Activated CD4-positive, alpha-beta memory T cell treated with anti-CD3 and anti-CD28 coated beads for 36 hours (primary cell): ENCODE measurements at places on chromosomes 16 and 17. TPM values are rescaled to one million over a fixed set of nuclear protein-coding genes. Genes with fewer than 3 reads are reported as not detected.

DNA sequence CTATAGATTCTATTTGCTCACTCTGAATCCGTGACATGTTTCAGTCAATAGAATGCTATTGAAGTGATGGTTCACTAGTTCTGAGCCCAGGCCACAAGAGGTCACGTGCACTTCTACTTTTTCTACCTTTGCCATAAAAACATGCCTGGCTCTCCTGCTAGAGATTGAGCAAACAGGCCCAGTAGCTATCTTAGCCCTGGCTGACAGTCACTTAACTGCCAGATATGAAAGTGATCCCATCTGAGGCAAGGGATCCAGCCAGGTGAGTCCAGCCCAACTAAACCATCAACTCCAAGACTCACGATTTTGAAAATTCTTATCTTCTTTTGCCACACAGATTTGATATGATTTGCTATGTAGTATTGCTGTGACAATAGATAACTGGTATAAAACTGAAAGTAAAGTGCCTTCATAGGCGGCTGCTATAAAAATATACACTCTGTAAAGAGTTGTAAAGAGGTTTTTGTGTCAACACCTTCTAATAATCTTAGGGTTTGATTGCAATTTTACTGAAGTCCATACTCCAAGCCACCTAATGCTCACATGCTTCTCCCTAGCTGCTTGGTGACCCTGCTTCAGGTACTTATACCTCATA, 937.7 kb upstream of the SOX9 start:
- no peak for DNase-seq

The P2RX5 gene
- 43.2 TPM for total RNA-seq

The C17orf67 gene
- total RNA-seq, result 3.9 TPM

The IGF2BP1 gene
- 0.29 TPM for total RNA-seq

The C16orf74 gene
- not detected for total RNA-seq

The TMEM114 gene
- not detected for total RNA-seq

DNA sequence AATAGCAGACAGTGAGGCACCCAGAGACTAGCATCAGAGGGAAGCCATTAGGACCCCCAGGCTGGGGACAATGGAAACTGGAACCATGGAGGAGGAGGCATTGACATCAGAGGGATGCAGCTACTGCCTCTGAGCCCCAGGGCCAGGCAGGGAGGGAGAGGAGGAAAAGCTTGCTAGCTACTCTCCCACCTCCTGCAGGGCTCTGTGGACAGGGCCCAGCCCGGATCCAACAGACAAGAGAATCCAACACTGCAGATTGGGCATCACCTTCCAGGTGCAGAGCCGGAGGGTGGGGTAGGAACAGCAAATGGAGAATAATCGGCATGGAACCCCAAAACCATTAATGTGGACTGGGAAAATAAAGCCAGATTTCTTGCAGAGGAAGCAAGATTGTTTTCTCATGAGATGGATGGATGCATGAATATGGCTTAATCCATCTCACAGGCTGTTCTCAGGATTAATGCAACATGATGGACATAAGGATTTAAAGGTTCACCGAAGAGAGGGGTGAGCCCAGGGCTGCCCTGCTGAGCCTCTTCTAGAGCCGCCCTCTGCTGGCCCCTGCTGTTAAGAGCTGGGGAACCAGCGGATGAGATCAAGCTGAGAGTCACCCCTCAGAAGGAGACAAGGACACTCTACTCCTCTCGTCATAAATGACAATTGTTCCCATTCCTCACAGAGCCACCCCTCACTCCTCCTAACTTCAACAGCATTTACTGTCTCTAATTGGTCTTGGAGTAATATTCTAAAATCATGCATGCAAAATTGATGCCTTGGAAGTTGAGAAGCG, 48.8 kb downstream of the DNAH3 start:
- peak; percentile 24 for DNase-seq

DNA sequence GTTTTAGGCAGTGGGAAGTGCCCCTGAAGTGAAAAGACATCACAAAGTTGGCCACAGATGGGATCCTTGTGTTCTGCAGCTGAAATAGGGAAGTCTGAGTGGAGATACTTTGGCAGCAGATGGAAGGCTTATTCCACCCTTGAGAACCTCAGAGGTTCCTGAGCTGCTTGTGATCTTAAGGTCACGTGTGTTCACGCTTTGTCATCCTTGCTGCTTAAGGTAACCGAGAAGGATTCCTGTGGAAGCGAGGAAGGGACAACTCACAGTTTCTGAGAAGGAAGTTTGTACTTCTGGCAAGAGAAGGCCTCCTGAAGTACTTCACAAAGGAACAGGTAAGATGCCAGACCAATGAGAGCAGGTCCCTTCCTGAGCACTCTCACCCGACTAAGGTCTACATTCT, 12.2 kb downstream of the ADAP2 start:
- DNase-seq, result no peak

GRCh38 chr17:4938688-4939545, 929 bp downstream of the SLC25A11 start:
- no peak for DNase-seq

DNA sequence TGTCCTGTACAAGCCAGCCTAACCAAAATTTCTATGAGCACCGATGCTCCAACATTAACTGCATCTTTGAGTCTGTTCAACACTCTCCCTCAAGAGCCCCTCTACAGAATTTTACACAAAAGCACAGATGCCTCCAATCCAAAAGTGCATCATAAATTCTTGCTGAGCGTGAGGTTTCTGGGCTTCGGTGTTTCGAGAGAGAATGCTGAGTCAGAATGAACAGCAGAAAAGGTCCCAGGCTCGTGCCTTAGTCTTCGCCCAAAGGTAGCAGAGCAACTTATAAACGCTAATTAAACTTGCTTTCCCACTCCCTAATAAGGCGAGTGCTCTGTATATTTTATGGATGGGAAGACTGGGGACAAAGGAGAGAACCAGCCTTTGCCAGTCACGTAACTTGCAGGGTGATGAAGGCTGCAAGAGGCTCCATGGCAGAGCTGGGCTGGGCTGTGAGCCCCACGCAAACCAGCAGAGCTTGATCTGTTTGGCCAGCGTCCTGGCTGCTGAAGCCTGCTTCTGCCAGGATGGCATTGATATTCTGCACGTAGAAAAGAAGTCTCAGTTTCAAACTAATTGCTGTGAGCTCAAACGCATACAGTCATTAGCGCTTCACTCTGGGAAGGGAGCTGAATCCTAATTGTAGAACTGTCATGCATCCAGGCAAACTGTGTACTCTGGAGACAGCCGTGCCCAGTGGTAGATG, 138.5 kb downstream of the DNAH9 start:
- DNase-seq, result no peak

DNA sequence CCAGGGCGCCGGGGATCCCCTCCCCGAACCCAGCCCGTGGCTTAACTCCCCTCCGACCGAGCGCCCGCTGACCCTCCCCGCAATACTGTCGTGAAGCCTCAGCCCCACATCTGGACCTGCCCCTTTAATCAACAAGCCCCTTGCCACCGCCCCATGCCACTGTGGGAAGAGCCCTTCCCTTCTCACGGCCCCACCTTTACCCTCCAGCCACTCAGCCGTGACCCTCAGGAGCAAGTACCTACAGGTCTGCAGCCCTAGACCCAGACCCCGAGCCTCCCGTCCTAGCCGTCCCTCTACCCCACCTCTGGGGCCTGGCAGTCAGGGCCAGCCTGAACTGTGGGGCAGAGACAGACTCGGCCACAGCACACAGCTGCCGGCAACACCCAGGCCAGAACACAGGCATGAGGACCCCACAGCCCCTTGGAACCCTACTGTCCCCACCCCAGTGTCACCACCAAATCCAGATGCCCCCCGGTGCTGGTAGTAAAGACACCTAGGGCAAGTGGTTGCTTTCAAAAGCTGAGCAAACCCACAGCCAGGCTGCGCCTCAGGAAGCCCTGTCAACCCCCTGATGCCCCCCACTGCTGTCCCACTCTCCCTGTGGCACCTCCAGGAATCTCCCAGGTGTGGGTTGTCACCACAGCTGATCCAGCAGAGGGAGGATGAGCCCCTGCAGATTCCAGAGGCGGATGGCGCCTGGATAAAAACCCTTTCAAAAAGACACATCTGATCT, 1.4 kb downstream of the NXPH3 start:
- DNase-seq, result no peak

GRCh38 chr17:6491071-6491700, 46.9 kb downstream of the PIMREG start:
- DNase-seq, result no peak

DNA sequence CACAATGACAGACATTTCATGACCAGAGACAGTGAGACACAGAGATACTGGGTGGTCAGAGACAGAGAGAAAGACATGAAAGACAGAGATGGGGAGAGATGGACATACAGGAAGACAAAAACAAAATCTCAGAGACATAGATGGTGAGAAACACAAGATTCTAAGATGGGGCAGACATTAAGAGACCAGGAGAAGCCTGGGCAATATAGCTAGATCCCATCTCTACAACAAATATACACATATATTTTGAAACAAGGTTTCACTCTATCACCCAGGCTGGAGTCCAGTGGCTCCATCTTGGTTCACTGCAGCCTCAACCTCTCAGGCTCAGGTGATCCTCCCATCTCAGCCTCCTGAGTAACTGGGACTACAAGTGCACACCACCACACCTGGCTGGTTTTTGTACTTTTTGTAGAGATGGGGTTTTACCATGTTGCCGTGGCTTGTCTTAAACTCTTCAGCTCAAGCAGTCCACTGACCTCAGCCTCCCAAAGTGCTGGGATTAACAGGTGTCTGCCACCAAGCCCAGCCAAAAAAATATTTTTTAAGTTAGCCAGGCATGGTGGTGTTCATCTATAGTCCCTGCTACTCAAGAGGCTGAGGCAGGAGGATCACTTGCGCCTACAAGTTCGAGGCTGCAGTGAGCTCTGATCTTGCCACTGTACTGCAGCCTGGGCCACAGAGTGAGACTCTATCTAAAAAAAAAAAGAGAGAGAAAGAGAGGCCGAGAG, 2.1 kb downstream of the SEPTIN1 start:
- DNase-seq, result no peak

The CNTNAP1 gene
- 1.8 TPM for total RNA-seq

- DNase-seq, result no peak
These were observed 318 bp upstream of the RBL2 start for GRCh38 chr16:53433930-53434376.

The CTRB1 gene
- total RNA-seq, result not detected

The KRT16 gene
- total RNA-seq, result not detected

The TP53TG3F gene
- not detected for total RNA-seq

- no peak for DNase-seq
These were observed 200.4 kb downstream of the IRF8 start for GRCh38 chr16:86099326-86099725.

The ACSM5 gene
- not detected for total RNA-seq

DNA sequence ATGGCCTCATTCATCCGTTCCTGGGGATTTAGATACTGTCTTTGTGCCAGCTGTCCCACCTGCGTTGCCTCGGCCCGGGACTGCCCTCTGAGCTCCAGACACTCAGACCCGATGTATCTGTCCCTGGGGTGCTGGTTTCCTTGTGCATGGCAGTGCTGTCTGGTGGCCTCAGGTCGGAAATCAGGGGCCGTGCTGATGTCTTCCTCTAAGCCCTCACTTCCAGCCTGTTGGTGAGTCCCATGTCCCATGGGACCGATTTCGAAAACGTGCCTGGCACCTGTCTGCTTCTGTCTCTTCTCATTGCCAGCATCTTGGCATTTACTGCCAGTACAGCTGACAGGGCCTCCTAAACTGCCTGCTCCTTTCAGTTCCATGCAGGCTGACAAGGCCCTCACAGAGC, 22.1 kb downstream of the NT5M start:
- DNase-seq, result no peak

GRCh38 chr16:68951991-68952877, 108.9 kb downstream of the TANGO6 start:
- DNase-seq, result no peak

The RNF227 gene
- total RNA-seq, result 3.3 TPM

DNA sequence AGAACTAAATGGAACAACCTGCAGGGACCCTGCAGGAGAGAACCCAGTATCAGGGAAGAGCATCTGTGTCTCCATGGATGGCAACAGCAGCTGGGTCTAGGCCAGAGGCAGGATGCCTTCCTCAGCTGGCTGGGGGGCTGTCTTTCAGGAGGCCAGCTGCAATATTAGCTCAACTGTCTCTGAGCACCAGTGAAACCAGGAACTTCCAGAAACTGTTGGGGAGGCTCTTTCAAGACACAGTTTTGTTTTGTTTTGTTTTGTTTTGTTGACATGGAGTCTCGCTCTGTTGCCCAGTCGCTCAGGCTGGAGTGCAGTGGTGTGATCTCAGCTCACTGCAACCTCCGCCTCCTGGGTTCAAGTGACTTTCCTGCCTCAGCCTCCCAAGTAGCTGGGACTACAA, 7.6 kb downstream of the GPR142 start:
- no peak for DNase-seq

DNA sequence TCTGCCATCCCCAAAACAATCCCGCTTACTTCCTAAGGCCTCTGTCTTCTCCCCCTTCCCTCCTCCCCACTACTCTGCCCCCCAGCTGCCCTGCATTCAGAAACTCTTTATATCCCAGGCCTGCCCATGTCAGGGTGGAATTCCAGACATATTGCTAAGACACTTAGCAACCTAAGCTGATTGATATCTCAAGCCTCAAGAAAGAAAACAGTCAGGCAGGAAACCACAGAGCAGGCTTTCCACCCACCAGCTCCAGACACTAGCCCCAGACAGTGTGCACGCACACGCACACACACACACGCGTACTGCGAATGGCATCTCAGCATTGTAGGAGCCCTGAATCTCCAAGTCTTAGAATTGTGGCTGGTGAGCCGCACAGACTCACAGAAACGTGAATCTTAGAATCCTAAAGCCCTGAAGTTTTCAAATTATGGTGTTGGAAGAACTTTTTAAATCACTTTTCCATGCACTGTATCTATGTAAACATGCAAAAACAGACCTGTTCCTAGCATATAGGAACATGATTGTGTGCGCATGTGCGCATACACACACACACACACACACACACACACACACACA, 8.8 kb upstream of the LPCAT2 start:
- DNase-seq, result peak; percentile 54

- peak; percentile 74 for DNase-seq
These were observed 40.9 kb upstream of the ICAM2 start for GRCh38 chr17:64061178-64061898.

DNA sequence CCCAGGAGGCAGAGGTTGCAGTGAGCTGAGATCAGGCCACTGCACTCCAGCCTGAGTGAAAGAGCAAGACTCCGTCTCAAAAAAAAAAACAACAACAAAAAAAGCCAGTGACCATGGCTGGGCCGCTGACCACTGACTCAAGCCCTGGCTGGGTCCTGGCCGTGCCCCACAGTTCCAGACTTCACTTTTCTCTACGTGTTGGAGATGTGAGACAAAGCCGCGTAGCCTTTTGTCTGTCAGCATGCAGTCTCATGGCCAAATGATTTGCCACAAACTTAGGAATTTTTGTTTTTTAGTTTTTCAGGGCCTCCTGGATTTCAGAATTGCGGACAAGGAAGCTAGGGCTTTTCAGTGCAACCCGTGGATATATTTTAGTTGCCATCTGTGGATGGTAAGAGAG, 89.3 kb upstream of the CIBAR2 start:
- DNase-seq, result no peak

- DNase-seq, result no peak
These were observed 2.8 kb upstream of the ROGDI start for GRCh38 chr16:4805231-4805630.

The EPOP gene
- total RNA-seq, result 37.1 TPM

GRCh38 chr17:72205357-72205756, 84.5 kb downstream of the SOX9 start:
- no peak for DNase-seq
